Epithelial cell of esophagus (primary cell): ENCODE measurements at places on chromosomes 12 and 14.
A peak's percentile ranks its signal among the peaks of the same experiment; 100 is the strongest.

GRCh38 chr12:53218551-53219291, 11.7 kb upstream of the ITGB7 start:
- DNase-seq: no peak

GRCh38 chr12:6044082-6044481, 80.4 kb downstream of the VWF start:
- peak; percentile 78 for DNase-seq

- DNase-seq: peak; percentile 95
These were observed 52.5 kb downstream of the RNF34 start for GRCh38 chr12:121452340-121452984.

- DNase-seq: no peak
These were observed 185.6 kb downstream of the DACT1 start for GRCh38 chr14:58823312-58823711.

DNA sequence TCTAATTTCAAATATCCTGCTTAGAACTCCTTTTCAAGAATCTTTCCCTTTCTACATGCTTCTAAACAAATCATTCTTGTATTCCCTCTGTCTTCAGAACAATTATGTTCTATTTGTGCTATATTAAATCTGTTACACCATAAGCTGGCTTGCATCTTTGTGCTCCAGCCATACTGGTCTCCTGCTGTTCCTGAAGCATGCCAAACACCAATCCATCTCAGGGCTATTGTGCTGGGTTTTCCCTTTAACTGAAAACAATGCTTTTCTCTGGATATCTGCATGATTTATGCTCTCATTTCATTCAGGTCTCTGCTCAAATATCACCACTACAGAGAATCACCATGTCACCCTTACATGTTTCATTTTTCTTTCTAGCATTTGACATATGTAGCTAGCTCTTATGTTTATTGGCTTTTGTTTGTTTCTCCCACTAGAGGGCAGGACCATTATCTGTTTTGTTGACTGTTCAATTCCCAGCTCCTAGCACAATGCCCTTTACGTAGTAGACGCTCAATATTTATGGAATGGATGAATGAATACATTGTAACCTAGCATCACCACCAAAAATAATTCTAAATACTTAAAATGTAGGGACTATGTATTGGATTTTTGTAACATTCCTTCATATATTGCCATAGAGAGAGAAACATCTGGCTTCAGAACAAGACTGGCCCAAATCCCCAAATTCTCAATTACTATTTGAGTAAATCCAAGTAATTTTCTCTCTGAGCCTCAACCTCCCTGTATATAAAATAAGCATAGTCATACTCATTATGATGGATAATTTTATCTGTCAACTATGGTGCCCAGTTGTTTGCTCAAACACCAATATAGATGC, 302.0 kb upstream of the SYT1 start:
- DNase-seq: peak; percentile 51

DNA sequence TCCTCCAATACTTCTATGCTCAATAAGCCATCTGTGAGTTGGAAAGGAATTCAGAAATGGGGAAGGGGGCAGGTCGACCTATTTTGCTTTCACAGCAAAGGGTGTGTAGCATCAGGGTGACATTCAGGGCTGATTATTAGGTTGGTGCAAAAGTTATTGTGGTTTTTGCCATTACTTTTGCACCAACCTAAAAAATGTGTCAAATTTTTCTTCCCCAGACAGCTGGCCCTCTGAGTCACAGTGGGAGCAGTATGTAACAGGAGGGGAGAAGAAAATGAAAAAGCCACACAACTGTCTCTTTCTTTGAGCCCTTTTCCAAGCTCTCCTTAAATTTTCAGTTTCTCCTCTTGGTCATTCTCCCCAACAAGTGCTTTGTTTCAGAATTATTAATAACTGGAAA, 47.1 kb upstream of the GZMB start:
- no peak for DNase-seq

DNA sequence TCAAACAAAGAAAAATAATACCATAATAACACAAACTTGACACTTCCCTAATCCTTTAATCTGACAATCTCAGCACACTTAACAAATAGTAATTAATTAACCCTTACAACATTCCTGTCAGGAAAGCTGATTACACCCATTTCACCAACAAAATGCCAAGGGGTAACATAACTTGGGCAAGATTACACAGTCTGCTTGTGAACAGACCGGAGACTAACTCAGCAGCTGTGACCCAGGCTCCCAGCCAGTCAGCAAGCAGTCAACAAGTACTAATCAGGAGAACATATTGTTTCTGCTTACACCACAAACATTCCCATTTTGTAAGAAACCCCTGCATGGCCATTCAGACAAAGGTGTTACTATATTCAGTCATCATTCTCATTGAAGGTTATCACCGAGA, 592.5 kb upstream of the FLRT2 start:
- no peak for DNase-seq

GRCh38 chr14:60654334-60654821, 5.1 kb upstream of the SIX1 start:
- DNase-seq: no peak

- DNase-seq: peak; percentile 38
These were observed 390 bp downstream of the BRAP start for GRCh38 chr12:111685322-111685810.

- DNase-seq: no peak
These were observed 861.0 kb downstream of the RPS29 start for GRCh38 chr14:48725051-48725734.

GRCh38 chr14:34043627-34044372, 92.9 kb upstream of the EGLN3 start:
- peak; percentile 85 for DNase-seq

DNA sequence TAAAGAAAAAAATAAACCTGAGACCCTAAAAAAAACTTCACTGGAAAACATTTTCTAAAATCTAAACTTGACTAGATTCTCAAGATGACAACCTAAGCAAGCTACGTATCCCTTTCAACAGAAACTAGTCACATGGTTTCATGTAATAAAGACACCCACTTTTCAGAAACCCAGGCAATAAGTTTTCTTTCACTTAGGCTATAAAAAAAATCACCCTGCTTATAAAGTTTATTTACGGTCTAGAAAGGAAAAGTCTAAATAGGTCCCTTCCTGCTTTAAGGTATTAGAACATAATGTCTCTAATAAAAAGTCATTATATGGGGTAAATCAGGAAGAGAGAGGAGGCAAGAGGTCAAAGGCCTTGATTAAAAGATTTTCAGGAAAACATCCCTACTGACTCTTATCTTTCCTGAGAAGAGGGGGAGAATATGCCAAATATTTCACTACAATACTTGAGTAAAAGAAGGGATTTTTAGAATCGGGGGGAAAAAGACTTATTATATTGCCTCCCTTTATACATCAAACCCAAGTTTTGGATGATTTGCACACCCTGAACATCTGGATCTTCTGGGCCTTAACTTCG, 9.5 kb downstream of the CLIP1 start:
- DNase-seq: no peak

GRCh38 chr14:65110525-65110924, 8.2 kb upstream of the MAX start:
- DNase-seq: no peak

DNA sequence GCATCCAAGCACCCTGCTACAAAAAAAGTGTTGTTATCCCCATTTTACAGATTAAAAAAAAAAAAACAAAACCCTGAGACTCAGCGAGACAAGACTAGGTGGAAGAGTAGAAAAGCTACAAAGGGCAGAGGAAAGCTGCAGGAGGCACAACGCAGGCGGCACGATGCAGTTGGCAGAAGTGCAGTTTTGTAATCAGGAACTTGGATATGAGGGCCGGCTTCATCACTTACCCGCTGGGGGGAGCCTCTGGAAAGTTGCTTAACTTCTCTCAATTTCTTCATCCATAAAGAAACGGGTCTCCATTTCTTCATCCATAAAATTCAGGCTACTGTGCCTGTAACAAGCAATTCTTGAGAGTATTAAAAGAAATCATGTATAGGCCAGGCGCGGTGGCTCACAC, 33.1 kb upstream of the CCDC60 start:
- DNase-seq: no peak

DNA sequence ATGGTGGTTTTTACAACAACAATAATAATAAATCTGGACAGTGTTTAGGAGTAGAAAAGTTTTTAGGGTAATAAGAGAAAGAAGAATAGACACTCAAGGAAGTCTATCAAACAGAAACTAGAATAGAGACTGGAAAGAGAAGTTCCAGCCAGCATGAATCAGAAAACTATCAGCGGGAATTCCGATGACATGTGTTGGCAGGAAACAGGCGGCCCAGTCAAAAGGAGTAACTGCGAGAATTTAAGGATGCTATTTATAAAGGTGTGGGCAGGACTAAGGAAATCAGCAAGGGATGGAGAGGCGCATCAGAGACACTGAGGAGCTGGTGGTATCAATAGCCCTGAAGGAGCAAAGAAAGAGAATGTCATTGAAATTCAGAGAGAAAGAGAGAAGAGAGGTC, 89.9 kb downstream of the TBX5 start:
- peak; percentile 2 for DNase-seq

- no peak for DNase-seq
These were observed 52.2 kb downstream of the FAM186A start for GRCh38 chr12:50344245-50344644.

- DNase-seq: no peak
These were observed 323.9 kb downstream of the TMEM132D start for GRCh38 chr12:129579879-129580278.

DNA sequence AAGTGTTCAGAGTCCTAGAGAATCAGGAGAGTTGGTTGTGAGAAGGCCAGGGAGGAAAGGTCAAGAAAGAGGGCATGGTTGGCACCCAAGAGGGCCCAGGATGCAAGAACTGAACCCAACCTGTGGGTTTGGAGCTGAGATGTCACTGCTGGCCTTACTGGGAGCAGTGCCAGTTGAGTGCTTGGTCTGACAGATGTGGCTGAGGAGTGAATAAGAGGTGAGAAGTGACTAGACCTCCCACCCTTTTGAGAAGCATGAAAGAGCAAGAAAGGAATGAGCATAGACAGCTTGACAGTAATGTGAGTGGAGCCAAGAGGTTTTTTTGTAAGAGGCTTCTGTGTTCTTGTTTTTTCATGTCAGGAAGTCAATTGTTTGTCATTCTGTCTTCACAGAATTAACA, 95.3 kb downstream of the FGD4 start:
- DNase-seq: peak; percentile 30

DNA sequence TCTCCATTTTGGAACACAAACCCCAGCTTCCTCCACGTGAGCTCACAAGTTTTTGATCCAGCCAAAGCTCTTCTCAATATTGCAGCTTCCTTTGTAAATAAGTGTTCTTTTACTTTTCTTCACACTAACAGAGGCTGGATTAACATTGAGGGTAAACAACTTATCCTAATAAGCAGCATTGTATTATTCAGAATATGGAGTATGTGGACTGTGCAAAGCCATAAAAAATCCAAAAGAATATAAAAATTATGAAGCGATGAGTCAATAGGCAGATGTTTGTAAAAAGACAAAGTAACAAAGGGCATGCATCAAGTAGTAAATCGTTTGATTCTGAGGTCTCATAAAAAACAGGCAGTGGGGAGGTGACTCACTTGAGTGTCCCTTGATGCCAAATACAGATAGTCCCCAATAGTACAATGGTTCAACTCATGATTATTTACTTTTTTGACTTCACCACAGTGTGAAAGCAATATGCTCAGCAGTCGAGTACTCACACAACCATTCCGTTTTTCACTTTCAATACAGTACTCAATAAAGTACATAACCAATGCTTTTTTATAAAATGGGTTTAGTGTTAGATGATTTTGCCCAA, 23.1 kb upstream of the KCNK10 start:
- DNase-seq: no peak

DNA sequence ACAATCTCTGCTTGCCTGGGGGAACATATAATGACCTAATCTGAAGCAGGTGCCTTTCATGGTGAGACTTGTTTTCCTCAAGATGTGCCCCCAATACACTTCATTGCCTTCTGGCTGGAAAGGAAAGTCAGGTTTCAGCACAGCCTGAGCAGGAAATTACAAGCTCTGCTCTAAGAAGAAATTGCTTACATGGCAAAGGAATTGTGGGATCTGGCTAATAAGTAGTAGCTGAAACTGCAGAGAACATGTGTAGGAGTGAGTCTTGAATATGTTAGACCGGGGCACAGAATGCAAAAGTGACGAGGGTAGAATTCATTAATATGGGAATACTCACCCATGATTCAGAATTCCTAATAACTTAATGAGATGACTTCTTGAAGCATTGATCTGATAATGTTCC, 6.3 kb upstream of the CFAP54 start:
- peak; percentile 24 for DNase-seq

- peak; percentile 38 for DNase-seq
These were observed 131.4 kb downstream of the NDUFA12 start for GRCh38 chr12:94872007-94872653.
